ENCODE measurements at places on chromosomes 4 and X. TPM values are rescaled to one million over a fixed set of nuclear protein-coding genes. Genes with fewer than 3 reads are reported as not detected.

DNA sequence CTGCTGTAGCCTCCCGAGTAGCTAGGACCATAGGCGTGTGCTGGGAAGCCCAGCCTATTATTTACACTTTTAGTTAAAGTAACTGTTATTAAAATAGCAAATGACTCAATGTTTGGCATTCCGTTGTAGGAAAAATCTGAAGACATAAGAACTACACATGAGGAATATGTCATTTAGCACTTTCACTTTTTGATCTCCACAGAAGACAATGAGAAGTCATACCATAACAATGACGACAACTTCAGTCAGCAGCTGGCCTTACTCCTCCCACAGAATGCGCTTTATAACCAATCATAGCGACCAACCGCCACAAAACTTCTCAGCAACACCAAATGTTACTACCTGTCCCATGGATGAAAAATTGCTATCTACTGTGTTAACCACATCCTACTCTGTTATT lies 6.7 kb downstream of the GPR34 start:
- DNase-seq = no peak

DNA sequence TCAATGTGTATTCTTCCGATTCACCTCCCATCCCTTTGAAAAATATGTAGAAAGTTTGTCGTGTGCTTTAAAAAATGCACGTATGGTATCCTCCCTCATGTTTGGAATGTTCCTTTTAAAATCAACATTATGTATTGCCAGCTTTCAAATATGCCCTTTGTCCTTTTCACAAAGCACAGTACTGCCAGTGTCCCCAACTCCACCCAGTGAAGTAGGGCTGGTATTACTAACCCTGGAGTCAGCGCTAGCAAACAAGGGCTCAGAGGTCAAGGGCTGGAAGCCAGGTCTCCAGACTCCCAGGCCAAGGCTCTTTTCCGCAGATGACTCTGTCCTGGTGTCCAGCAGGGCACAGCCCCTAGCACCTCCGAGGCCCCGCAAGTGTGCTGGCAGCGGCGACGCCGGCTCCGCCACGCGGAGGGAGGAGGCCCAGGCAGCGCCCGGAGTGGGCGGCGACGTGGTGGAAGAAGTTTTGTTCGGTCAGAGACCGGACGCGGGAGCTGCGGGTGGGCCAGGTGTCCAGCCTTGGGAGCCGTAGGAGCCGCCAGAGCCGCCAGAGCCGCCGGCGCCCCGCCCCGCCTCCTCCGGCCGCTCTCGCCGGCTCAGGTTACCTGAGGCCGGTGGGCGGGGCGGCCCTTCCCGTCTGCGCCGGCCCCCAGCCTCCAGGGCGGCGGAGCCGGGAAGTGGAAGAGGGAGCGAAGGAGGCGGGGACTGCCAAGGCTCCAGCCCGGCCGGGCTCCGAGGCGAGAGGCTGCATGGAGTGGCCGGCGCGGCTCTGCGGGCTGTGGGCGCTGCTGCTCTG lies at the start of gene IL13RA1:
TSS of gene IL13RA1 (plus strand) at position 720 of the 799 bp plus-strand sequence. CDS start at position 753, 33 bp downstream.
- peak; percentile 87 for DNase-seq

ITGB1BP2 gene
- total RNA-seq = 12.6 TPM

DNA sequence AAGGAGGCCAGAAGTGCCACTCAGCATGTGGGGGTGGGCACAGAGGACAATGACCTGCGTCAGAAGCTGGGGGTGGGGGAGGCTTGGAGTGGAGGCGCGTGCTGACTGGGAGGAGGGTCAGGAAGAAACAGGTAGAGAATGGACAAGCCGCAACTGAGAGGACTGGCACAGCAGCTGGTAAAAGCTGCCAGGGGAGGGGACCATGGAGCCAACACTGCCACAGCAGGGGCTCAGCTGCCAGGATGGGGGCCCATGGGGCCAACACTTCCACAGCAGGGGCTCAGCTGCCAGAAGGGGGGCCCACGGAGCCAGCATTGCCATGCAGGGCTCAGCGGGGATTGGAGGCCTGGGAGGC lies 19.1 kb downstream of the RNF212 start:
- DNase-seq = no peak

GRCh38 chr4:128548381-128548780 lies 260.8 kb upstream of the PGRMC2 start:
- DNase-seq = no peak

HSFX3 gene
- total RNA-seq = not detected

GNL3L gene
- 35.1 TPM for total RNA-seq

DNA sequence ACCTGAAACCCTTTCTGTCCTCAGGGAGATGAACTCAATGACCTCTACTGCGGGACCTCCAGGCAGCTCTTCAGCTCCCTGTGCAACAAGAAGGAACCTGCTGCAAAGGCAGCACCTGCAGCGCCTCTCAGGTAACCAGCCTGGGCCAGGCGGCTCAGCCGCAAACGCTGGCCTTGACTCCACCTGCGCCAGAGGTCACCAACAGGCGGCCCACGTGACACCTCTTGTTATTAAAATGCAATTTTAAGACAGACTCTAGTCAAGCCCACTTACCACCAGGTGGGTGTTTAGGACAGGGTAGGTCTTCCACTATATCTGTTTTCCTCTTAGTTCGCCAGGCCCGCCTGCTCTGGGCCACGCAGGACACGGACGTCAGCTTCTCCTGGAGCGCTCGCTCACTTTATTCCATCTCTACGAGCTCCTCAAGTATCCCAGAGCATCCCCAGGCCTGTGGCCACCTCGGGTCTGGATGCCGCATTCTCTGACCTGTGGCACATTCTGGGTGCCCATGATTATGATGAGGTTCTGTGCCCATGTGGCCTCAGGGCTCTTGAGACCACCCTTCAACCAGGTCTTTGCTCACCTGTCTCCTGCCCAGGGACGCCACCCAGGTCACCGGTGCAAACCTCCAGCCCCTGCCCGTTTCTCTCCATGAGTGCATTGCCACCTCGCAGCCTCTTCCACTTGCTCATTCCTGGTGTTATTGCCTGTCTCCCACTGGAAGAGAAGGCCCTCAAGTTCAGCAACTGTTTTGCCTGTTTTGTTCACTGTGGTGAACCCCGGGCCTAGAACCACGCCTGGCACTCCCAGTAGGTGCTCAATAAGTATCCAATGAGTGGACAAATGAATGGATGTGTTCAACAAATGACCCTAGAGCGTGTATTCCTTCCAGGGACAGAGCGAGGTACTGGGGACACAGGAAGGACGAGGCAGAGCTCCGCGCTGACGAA lies 32.8 kb upstream of the JAKMIP1 start:
- peak; percentile 56 for DNase-seq

GRCh38 chr4:144711700-144712456 lies 65.9 kb downstream of the HHIP start:
- DNase-seq = no peak

GRCh38 chr4:19684084-19684483 lies 567.6 kb upstream of the SLIT2 start:
- DNase-seq = no peak

DNA sequence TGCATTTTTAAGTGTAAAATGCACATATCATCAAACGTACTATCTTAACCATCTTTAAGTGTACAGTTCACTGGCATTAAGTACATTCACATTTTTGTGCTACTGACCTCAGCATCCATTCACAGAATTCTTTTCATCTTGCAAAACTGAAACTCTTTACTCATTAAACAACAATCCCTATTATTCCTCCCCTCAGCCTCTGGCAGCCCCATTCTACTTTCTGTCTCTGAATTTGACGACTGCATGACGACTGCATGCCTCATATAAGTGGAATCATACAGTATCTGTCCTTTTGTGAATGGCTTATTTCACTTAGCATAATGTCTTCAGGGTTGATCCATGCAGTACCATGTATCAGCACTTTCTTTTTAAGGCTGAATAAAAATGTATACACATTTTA lies 38.7 kb downstream of the CNKSR2 start:
- DNase-seq = no peak

- no peak for DNase-seq
These were observed 1.5 kb downstream of the SNCA start for GRCh38 chr4:89835413-89835812.

- DNase-seq = no peak
These were observed 107.3 kb downstream of the SLC10A6 start for GRCh38 chr4:86741846-86742245.

RAB33A gene
- total RNA-seq = 0.69 TPM

- DNase-seq = no peak
These were observed 69.8 kb upstream of the SMARCA5 start for GRCh38 chr4:143443728-143444127.

GRCh38 chr4:80788798-80789197 lies 241.7 kb upstream of the BMP3 start:
- no peak for DNase-seq

DNA sequence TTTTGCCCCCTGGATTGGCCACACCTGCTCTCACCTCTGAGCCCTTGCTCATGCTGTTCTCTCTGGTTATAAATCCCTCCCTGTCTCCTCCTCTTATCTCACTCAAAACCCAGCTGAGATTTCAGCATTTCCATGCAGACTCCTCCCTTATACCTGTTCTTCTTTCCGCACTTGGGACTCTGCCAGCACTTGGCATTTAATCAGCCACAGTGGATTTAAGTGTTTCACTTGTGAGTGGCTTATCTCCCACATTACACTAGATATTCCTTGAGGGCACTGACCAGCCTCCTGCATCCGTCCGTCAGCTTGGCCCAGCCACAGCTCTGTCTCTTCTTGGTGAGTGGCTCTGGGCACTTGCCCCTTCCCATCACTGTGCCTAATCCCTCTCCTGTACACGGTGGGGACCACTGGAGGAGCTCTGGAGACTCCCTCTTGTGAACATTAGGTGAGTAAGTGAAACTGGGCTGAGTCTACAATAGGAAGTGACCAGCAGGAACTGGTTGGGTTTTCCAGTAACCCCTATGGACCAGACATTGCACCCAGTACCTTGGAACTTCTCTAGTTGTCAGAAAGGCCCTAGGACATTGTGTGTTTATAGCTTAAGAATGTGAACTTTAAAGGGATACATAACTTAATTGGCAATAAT lies 19.9 kb downstream of the FGFBP1 start:
- no peak for DNase-seq

DNA sequence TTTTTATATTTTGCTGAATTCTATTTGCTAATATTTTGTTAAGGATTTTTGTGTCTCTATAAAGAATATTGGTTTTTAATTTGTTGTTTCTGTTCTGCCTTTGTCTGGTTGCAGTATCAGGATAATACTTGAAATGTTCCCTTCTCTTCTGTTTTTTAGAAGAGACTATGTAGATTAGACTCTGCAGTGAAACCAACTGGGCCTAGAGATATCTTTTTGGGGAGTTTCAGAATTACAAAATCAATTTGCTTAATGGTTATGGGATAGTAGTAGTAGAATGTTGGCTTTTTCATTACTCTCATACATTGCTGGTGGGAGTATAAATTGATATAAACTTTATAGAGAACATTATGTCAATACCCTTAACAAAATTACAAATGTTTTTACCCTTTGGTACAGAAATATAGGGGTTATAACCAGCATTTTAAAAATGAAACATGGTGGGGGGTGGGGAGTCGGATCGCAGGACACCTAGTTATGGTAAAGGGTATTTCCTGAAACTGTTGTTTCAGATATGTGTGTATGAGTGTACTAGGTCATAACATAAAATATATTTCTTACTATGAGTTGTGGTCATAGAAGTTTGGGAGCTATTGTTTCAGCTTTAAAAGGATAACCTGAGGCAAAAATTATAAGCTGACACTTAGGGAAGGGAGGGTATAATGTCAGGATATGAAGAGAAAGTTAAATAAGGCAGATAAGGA lies 29.0 kb downstream of the CLOCK start:
- DNase-seq = no peak

DNA sequence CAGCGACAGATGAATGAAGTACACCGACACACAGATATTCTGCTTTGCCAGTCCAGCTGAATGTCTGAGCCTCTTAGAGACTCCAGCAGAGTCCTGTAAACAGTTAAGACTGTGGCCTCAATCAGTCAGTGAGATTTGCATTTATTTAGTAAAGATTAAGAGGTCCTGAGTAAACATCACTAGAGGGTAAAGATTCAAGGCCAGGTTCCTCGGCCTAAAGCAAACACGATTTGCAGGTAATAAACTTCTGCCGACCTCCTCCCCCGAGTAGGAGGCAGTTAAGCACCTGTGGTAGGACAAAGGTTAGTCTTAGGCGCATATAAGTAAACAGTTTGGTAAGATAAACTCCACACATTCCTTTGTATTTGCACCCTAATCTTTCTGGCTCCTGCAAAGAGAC lies 99.6 kb downstream of the CFAP47 start:
- DNase-seq = no peak

DNA sequence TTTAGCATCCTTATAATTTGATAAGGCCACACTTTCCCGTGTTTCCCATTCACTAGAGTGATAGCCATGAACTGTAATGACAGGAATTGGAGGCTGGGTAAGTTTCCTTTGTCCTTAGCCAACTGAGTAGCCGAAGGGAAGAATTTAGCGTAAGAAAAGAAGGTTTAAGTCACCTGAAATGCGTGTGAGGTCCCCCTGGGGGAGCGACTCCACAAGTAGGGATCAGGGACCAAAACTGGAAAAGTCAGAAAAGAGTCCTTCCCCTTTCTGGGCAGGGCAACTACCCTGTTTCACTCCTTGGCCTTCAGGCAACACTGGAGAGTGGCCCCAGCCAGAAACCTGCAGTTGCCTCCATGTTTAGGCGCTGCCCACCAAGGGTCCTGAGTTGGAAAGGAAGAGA lies 81.6 kb upstream of the MED14 start:
- DNase-seq = no peak

- no peak for DNase-seq
These were observed 51.7 kb upstream of the PDLIM3 start for GRCh38 chr4:185587030-185587426.

- DNase-seq = peak; percentile 54
These were observed 36.1 kb upstream of the HMX1 start for GRCh38 chr4:8907596-8908205.

GRCh38 chrX:349196-349595 lies 30.6 kb upstream of the GTPBP6 start:
- DNase-seq = peak; percentile 62

DNA sequence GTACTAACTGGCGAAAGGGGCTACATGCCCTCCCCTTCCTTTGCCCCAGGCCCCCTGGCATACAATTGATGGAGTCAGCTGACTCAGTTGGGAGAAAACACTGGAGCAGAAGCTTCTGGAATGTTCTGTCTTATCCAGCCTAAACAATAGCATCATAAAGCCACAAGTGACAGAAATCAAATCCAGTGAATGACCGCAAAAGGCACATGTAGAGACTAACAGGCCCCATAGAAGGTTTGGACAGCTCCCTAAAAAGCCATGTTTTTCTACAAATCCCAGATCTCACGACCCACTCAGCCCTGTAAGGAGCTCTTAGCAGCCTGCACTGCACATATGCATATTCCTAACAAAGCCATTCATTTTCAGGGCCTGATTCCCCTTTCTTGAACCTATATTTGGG lies 25.1 kb downstream of the SCARB2 start:
- DNase-seq = no peak

GRCh38 chr4:79516114-79516513 lies 108.1 kb upstream of the GK2 start:
- DNase-seq = no peak

GRCh38 chr4:151318307-151319006 lies 6.9 kb downstream of the SH3D19 start:
- DNase-seq = no peak

DNA sequence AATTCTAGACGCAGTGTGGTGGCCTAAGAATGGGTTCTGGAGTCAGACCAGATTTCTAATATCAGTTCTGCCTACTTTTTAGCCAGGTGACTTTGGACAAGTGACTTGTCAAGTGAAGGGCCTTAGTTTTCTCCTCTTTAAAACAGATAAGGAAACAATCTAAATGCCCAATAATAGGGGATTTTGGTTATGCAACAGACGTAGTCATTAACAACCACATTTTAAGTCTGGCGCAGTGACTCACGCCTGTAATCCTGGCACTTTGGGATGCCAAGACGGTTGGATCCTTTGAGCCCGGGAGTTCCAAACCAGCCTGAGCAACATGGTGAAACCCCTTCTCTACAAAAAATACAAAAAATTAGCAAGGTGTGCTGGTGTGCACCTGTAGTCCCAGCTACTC lies 2.1 kb upstream of the ZMYM3 start:
- DNase-seq = no peak

SOX3 gene
- total RNA-seq = not detected
